Stimulated activated CD4-positive, alpha-beta T cell treated with anti-CD3 and anti-CD28 coated beads, Interleukin-12 subunit alpha, Interleukin-12 subunit beta, amount 100 ng/mL, for 24 hours (primary cell): ENCODE measurements at places on chromosomes 6 and 20.

DNA sequence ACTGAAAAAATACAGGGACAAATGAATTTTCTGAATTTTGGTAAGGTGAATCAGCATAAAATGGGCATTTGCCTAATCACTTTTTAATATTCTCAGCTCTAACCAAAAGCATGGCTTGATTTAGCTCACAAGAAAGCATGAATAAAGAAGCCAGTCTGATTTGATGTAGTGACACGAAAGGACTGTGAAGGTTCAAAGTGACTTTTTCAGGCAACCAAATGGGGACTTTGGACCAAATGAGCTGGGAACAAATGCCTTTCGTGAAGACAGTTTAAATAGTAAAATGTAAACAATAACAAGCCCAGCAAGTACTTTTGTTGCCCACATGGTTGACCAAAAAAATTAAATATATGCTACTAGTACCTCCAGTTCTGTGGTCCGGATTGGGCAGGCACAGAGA is 12.9 kb upstream of the CBLN4 start:
- no peak for DNase-seq

GRCh38 chr20:1334761-1335160 is 5.8 kb upstream of the SDCBP2 start:
- DNase-seq: no peak

DNA sequence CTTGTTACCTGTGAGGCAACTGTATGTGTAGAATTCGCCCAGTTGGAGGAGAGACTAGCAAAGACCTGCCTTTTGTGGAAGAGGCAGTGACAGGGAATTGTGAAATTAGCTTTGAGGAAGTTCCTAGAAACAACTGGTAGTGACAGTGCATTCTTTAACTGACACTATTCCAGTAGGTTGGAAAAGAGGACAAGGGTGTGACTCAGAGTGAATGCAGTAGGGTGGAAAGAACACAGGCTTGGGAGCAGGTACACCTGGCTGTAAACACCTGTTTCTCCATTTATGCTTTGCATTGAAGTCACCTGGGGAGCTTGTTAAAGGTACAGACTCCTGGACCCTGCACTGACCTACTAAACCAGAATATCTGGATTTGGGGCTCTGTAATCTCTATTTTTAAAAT is 295.7 kb downstream of the PHACTR1 start:
- no peak for DNase-seq

DNA sequence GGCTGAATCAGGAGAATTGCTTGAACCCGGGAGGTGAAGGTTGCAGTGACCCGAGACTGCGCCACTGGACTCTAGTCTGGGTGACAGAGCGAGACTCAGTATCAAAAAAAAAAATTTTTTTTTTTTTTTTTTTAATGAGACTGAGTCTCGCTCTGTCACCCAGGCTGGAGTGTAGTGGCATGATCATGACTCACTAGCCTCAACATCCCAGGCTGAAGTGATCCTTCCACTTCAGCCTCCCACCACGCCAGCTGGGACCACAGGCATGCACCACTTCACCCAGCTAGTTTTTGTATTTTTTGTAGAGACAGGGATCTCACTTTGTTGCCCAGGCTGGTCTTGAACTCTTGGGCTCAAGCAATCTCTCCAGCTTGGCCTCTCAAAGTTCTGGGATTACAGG is 53.3 kb downstream of the MYO6 start:
- DNase-seq: no peak

DNA sequence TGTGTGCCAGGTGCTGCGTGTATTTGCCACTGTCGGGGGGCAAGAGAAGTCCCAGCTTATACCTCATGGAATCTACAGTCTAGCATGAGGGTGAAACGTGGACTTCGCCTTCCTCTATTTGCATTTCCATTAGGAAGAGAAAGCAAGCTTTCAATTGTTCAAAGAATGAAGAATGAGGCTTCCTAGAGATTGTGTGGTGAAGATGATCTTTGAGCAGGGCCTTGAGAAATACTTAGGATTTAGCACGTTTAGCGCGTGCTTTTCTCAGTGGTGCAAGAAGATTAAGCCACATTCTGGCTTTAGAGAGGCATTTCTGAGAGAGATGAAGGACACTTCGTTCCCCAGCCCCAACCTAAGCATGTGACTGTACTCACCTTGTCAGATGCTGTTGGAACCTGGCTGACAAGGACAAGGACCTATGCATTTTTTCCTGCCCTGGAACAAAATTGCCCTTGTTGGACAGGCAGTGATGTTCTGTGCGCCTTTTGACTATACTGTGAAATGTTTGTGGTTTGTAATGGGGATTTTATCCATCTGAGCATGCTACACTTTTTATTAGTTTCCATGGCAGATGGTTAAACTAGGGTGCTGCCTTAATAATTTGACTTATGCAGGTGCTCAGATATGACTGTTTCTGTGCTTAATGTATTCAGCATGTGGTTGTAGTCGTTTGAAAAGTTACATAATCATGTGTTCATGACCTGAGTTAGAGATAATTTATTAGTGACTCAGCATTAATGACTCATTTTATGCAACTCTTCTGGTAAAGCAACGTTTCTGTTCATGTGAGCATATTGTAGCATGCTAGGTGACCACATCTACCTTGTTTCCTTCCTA is 10.7 kb downstream of the TULP4 start:
- DNase-seq: no peak

- no peak for DNase-seq
Observed at GRCh38 chr6:54307439-54307910, 766 bp upstream of the TINAG start.

GRCh38 chr6:156126535-156126934 is 650.6 kb upstream of the ARID1B start:
- DNase-seq: no peak

DNA sequence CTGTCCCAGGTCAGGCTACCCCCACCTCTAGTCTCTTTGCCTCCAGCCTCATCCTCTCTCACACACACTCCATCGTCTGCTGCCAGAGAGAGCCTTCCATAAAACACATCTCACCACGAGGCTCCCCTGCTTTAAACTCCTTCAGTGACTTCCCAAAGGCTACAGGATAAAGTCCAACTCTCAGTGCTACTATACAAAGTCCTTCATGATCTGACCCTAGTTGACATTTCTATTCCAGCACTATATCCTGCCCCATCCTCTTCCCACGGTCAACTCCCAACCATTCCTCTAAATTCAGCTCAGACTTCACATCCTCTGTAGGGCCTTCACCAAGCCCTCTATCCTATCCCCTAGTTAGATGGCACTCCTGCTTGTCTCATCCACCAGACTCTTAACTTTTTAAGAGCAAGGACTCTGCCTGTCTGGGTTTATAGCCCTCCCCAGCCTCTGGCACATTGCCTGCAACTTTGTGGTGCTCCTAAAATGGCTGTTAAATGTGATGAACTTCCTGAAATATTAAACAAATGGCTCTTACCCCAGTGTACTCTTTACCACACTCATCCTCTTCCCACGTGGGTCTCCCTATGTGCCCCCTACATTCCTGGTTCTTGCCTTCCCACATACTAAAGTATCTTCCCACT is 36.1 kb downstream of the KIF16B start:
- no peak for DNase-seq

DNA sequence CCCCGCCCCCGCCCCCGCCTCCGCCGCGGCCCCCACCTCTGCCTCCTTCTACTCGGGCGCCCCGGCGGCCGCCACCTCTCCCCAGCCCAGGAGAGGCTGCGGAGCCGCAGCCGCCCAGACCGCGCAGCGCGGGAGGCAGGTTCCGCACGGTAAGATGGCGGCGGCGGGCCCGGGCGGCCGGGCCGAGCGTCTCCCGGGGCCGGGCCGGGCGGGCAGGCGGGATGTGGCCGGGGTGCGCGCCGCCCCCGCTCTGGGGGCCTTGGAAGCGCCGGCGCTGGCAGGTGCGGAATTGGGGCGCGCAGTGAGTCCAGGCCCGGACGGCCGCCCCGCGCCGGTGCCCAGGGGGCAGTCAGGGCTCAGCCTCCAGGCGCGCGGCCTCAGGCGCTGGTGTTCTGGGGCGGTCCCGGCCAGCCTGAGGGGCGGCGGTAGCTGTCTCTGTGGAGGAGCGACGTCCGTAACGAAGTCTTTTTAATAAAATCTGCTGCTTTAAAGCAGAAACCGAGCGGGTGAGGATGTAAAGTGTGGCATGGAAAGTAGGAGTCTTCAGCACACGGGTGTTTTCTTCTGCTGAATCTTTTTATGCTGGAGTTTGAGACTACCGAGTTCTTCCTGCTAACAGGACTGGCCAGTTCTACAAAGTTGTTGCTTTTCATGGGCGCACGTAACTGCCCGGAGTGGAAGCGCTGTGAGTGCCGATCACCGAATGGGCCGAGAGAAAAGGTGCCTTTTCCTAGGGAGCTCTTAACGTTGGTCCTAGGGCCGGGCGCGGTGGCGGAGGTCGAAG is at the start of gene GID8:
GID8 (plus strand) TSS at position 43 of the 784 bp plus-strand sequence. CDS start 3,356 bp downstream, outside the sequence.
- DNase-seq: no peak

- no peak for DNase-seq
Observed at GRCh38 chr6:85285114-85285513, 164.8 kb upstream of the NT5E start.

- no peak for DNase-seq
Observed at GRCh38 chr6:13461805-13462204, 25.6 kb downstream of the GFOD1 start.

- no peak for DNase-seq
Observed at GRCh38 chr20:32623667-32624157, 38.6 kb upstream of the NOL4L start.

DNA sequence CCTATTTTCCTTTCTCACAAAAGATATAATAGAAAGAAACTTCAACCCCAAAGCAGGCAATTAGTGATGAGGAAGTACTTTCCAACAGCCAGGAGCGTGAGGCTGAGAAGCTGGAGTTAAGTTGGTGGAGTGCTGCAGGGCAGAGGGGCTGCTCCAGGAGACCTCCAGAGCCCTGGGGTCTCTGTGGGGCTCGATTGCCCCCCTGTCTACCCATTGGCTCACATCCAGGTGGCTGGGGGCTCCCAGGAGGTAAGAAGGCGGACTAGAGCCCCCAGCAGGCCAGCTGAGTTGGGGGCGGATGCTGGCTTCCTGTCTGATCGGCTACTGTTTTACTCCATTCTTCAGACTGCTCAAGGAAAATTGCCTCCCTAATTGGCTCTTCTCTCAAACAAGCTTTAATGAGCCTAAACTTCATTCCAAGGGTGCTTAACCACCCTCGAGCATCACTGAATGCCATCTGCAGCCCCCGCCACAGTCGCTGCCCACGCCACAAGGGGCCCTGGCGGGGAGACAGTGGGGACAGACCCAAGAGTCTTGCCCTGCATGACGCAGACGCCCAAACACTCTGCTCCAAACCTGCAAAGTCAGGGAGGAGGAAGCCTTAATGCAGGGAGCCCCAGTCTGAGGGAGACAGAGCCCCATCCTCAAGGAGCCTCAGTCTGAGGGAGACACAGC is 78.6 kb downstream of the MDGA1 start:
- DNase-seq: no peak

- no peak for DNase-seq
Observed at GRCh38 chr20:62303340-62304226, 786 bp downstream of the ADRM1 start.

- no peak for DNase-seq
Observed at GRCh38 chr6:163356324-163356723, 58.2 kb upstream of the QKI start.

DNA sequence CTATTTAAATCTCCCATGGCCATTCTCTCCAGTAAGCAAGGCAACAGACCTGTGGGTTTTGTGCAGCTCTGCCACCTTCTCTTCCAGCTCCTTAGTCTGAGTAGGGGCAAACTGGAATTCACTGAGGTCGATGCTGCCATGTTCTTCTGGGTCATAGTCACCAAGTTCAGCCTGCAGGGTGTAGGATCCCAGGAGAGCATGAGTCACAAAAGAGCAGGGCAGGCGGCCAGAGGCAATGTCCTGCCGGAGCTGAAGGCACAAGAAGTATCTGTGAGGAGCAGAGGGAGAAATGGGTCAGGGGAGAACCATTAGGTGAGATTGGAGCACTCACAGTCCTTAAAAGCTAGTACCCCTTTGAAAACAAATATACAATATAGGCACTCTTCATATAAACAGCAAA is 73.7 kb downstream of the SMLR1 start:
- DNase-seq: no peak
